SW480 (cell line): ENCODE measurements at places on chromosomes 5 and 9.

DNA sequence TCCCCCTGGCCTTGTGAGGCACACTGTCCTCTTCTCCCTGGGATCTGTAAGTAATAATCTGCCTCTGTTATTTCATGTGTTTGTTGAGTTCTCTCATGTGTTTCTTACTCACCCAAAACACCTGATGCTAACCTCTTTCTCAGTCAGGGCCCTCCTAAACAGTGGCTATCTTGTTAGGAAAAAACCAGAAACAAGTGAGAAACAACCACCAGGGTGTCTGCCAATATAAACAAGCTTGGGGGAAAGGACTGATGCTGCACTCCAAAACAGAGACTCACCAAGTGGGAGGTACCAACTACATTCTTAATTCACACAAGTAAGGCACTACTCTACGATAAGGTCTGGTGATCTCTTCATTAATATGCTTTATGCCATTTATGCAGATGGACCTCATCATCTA is 564.4 kb downstream of the SEMA5A start:
- no peak for DNase-seq

GRCh38 chr5:53041071-53041692 is 52.0 kb downstream of the ITGA2 start:
- no peak for DNase-seq

- no peak for DNase-seq
Observed at GRCh38 chr5:148469501-148469935, 85.8 kb downstream of the FBXO38 start.

DNA sequence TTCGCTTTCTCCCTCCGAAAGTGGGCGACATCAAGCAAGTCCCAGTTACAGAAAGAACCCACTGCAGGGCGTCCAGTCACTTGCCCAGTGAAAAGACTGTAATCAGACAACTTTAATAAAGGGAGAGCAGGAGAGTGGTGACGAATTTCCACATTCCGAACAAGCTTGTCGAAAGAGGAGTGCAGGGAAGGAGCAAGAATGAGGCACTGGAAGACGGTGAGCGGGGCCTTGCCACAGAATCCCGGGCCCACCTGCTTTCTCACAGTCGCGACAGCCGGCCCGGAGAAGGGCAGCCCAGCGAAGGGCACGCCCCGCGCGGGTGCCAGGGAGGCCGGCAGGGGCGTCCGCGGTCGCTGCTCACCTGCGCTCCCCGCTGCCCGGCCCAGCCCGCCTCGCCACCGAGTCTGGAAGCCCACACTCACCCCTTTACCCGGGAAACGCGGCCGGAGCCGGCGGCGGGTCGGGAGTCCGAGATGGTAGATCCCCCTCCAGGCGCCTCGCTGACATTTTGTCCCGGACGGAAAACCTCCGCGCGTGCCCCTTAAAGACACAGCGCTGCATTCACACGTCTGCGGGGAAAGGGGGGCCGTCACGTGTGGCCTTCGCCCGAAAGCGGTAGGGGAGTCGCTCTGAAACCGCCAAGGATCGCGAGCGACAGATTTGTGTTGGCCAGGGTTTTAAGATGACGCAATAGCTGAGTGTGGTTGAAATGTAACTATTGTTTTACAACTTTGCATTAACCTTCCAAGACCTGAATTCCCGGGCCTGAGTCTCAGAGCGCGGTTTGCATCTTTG is at the start of gene ZBED3:
TSS of gene ZBED3 (minus strand) at position 597 of the 795 bp plus-strand sequence. CDS start 9,407 bp downstream, outside the sequence.
- peak; percentile 86 for DNase-seq

- DNase-seq, result no peak
Observed at GRCh38 chr5:82425591-82425990, 147.4 kb upstream of the RPS23 start.

DNA sequence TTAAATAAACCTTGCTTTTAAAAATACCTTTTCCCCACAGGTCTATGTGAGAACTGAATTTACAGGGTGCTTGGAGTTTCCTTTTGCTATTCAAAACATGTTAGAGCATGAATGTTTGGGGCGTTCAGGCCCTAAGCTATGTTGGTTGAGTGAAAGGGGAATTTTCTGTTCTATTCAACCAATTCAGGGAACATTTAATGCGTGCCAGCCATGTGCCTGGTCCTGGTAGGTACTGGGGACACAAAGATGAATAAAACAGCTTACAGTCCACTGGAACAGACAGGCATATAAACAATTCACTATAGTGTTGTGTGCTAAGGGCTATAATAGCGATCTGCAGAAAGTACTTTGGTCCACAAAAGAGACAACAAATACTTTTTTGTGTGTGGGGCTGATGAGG is 108.5 kb downstream of the ZSWIM6 start:
- DNase-seq, result no peak

DNA sequence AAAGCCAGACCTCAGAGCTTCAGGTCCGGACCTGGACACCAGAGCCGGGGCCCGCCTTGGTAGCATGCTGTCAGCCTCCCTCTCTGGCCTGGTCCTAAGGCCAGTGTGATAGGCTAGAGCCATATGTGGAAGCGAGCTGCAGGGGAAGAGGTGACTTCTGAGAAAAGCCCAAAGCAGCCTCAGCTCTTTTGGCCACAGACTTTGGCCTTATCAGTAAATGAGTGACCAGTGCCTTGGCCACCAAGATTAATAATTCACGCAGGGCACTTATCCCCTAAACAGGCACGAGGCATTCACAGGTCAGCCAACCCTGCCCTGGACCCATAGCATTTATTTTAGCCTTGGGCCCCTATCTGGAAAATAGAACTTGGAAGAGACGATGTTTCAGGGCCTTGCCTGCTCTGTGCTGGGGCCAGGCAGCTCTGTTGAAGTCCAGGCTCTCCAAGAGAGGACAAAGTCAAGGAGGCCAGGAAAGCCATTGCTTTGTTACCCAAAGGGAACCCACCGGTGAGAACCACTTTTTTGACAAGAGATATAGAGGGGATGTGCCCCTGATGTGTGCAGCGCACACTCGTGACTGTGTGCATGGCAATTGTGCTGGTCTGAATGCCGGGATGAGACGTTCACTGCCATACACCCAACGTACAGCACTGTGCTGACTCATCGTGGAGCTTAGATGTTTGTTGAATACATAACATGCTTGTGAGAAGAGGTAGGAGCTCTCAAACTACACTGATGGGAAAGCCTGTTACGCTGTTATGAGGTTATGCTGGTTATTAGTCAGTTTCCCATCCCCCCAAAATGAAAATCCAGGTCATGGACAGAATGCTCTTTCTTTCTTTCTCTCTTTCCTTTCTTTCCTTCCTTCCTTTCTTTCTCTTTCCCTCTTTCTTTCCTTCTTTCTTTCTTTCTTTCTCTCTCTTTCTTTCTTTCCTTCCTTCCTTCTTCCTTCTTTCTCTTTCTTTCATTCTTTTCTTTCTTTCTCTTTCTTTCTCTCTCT is 5.0 kb upstream of the SLC34A1 start:
- DNase-seq, result peak; percentile 90

DNA sequence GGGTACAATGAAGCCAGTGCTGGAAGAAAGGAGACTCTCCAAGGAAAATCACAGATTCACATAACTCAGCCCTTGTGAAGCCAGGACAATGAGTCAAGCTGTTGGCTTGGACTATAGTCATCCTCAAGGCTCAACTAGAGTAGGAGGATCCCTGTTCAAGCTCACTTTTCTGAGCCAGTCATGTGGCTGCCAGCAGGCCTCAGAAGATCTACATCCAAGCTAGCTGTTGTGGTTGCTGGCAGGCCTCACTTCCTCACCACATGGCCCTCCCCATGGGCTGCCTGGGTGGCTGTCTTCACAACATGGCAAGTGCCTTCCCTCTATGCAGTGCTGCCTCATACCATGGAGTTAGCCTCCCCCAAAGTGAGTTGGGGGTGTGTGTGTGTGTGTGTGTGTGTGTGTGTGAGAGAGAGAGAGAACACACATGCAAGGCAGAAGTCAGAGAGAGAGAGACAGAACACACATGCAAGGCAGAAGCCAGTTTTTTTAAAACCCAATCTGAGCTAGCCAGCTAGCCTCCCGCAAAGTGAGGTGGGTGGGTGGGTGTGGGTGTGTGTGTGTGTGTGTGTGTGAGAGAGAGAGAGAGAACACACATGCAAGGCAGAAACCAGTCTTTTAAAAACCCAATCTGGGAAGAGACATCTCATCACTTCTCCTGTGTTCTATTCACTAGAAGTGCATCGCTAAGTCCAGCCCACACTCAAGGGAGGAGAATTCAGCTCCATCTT is 17.1 kb downstream of the SCAI start:
- peak; percentile 72 for DNase-seq

GRCh38 chr5:2757563-2758351 is 6.3 kb upstream of the IRX2 start:
- DNase-seq, result peak; percentile 30

DNA sequence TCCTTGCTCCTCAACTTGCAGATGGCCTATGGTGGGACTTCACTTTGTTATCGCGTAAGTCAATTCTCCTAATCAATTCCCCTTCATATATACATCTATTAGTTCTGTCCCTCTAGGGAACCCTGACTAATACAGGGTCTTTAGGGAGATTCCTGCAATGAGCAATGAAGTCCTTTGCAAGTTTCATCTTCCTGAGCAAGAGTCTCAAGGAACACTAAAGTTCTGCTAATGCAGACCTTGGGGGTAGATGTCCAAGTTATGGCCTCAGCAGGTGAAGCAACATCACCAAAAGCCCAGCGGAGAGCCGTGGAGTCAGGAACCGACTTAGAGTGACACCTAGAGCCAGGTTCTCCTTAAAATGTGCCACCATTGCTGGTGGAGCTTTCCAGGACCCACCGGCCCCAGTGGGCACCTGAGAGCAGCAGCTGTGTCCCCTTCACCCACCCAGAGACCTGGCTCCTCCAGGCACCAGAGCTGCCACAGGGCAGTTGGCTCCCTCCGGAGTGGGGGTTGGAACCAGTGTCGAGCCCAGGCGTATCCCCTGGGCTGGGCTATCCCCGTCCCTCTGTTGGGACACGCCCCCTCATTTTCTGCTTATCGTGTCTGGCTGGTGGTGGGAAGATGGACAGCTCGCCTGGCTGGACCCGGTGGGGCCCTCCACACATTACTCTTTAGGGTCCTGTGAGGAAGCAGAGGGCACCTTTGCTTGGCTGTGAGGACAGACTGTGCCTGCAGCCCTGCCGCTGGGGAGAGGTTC is 10.9 kb upstream of the FCN1 start:
- no peak for DNase-seq

DNA sequence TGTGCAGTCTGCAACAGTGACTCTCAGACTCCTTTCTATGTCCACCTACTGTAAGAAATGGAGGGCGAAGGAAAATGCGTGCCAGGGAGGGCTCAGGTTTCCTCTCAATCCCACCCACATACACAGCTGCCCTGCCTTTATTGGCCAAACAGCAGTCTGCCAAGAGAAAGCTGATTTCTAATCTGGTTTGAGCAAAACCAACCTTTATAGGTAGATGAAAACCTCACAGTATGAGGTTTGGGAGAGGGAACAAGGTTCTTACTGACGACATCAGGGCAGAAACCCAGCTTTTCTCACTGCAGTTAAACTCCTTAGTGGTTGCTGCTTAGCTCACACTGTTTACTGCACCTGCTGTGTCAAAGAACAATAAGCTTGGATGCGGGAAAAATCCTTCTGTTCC is 152.3 kb upstream of the KLF9 start:
- DNase-seq, result no peak

- no peak for DNase-seq
Observed at GRCh38 chr9:120264528-120264927, 315.4 kb downstream of the CDK5RAP2 start.
